ENCODE measurements at places on chromosomes 6 and 20.

- no peak overlapping the region for H3K27ac ChIP-seq
- no peaks in the 10 kb centered on the region for H3K4me1 ChIP-seq
- no peaks in the 10 kb centered on the region for H3K36me3 ChIP-seq
- H3K4me3 ChIP-seq: no peak overlapping the region
- no peaks in the 10 kb centered on the region for H3K27me3 ChIP-seq
These were observed 98.8 kb upstream of the NRN1 start for GRCh38 chr6:6105472-6106036.

- no peaks in the 10 kb centered on the region for H3K36me3 ChIP-seq
- H3K27me3 ChIP-seq: no peaks in the 10 kb centered on the region
- H3K4me3 ChIP-seq: no peak overlapping the region
- H3K27ac ChIP-seq: no peak overlapping the region
- no peaks in the 10 kb centered on the region for H3K4me1 ChIP-seq
These were observed 23.8 kb downstream of the PRSS35 start for GRCh38 chr6:83536034-83536646.

GRCh38 chr6:43673444-43674084, 14.0 kb downstream of the MRPS18A start:
- H3K27ac ChIP-seq: no peak overlapping the region
- H3K36me3 ChIP-seq: no peaks in the 10 kb centered on the region
- H3K27me3 ChIP-seq: no peaks in the 10 kb centered on the region
- H3K4me1 ChIP-seq: no peaks in the 10 kb centered on the region

GRCh38 chr6:119344306-119344705, 5.3 kb downstream of the MAN1A1 start:
- DNase-seq: no peak
- H3K27ac ChIP-seq: no peak overlapping the region
- H3K4me3 ChIP-seq: peak overlapping the region; percentile 2

DNA sequence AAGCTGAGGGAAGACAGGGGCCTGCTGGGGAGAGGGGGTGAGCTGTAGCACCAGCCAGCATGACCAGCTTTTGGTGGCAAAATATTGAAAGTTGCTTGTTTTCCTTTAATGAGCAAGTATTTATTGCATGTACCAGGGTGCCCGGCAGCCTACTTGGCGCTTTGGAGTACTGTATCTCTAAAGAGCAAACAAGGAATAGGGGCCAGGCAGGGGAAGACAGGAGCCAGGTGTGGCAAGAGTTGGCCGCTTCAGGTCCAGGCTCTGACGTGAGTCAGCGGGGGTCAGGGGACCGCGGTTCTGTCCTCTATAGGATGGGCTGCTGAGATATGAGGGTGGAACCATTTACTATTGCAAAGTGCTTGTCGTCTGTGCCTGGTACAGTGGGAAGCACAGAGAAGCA, 63.1 kb downstream of the PSMG4 start:
- no peak overlapping the region for H3K27ac ChIP-seq
- H3K27me3 ChIP-seq: no peaks in the 10 kb centered on the region
- no peaks in the 10 kb centered on the region for H3K4me1 ChIP-seq
- H3K36me3 ChIP-seq: no peaks in the 10 kb centered on the region

DNA sequence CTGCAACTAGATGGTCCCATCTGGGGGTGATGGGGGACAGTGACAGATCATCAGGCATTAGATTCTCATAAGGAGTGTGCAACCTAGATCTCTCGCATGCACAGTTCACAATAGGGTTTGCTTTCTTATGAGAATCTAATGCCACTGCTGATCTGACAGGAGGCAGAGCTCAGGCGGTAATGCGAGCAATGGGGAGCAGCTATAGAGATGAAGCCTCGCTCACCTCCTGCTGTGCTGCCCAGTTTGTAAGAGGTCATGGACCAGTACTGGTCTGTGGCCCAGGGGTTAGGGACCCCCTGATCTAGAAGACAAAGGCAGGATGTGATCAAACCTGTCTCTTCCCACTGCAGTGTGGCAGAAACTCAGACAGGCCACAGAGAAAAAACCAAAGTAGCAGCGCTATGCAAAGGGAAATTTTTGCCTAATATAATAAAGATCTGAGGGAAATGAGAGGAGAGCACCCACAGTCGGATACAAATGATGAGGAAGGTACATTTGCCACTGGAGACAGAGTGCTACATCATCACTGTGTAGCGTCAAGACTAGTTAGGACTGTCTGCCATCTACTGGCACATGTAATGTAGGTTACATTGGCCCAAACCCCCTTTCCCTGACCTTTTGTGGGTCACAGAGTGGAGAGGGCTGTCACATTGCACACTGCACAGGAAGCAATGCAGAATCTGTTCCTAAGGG, 4.1 kb upstream of the LY86 start:
- H3K36me3 ChIP-seq: no peaks in the 10 kb centered on the region
- H3K4me1 ChIP-seq: no peaks in the 10 kb centered on the region
- H3K27me3 ChIP-seq: no peaks in the 10 kb centered on the region
- H3K27ac ChIP-seq: no peak overlapping the region

GRCh38 chr6:18973251-18973650, 586.1 kb downstream of the RNF144B start:
- H3K27me3 ChIP-seq: no peaks in the 10 kb centered on the region
- no peaks in the 10 kb centered on the region for H3K4me1 ChIP-seq
- no peak for DNase-seq
- no peaks in the 10 kb centered on the region for H3K36me3 ChIP-seq
- no peak overlapping the region for H3K27ac ChIP-seq
- no peak overlapping the region for H3K4me3 ChIP-seq

DNA sequence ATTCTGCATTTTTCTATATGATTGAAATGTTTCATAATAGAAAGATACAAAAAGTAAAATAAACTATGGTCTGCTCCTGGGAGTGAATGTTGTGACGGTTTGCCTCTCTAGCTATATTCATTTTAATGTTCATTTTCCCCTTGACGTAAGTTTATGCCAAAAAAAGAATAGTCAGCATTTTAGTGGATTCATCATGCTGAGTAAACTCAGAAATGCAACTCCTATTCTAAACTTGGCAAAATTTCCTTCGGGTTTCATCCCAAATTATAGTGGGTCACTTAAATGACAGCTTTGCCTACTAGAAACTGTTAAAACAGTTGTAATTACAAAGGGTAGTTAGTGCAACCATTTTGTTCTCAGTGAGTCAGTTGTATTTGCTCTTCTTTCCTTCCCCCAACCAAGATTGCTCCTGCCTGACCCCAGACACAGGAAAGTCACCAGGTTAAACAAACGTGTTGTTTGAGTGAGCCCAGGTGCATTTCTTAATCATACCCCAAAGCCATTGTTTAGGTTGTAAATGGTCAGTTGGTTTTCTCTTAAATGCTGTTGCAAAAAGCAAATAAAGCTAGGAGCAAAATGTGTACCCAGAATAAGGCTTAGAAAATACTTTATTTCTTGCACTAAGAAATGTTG, 482.3 kb upstream of the SOX4 start:
- no peaks in the 10 kb centered on the region for H3K4me1 ChIP-seq
- DNase-seq: no peak

GRCh38 chr6:131651782-131652181, 14.7 kb downstream of the ENPP3 start:
- no peak overlapping the region for H3K4me3 ChIP-seq
- peak overlapping the region; percentile 44 for H3K27ac ChIP-seq
- H3K4me1 ChIP-seq: no peaks in the 10 kb centered on the region
- no peak for DNase-seq
- no peaks in the 10 kb centered on the region for H3K27me3 ChIP-seq
- no peaks in the 10 kb centered on the region for H3K36me3 ChIP-seq

GRCh38 chr6:138973466-138974153, 14.4 kb downstream of the REPS1 start:
- no peak overlapping the region for H3K27ac ChIP-seq
- H3K36me3 ChIP-seq: no peaks in the 10 kb centered on the region
- no peaks in the 10 kb centered on the region for H3K27me3 ChIP-seq
- H3K4me3 ChIP-seq: no peak overlapping the region

GRCh38 chr6:117906507-117906957, 532 bp upstream of the SLC35F1 start:
- DNase-seq: no peak
- no peaks in the 10 kb centered on the region for H3K4me1 ChIP-seq
- H3K27me3 ChIP-seq: no peaks in the 10 kb centered on the region
- H3K4me3 ChIP-seq: no peak overlapping the region
- no peaks in the 10 kb centered on the region for H3K36me3 ChIP-seq
- H3K27ac ChIP-seq: no peak overlapping the region

DNA sequence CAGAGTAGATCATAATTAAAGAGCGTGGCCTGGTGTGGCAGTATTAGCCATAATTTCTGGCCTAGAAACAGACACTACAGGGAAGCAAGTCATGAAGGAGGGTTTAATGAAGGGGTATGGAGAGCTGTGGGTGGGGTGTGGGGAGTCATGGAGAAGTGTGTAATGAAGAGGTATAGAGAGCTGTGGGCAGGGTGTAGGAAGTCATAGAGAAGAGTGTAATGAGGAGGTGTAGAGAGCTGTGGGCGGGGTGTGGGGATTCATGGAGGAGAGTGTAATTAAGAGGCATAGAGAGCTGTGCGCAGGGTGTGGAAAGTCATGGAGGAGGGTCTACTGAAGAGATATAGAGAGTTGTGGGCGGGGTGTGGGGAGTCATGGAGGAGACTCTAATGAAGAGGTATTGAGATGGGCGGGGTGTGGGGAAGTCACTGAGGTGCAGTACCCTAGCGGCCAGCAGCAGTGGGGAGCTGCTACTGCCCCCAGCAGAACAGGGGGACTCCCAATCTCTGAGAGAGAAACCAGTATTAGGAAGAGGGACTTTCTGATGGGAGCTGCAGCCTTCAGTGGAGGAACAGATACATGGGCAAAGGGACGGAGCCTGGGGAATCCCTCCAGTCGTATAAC, 145.4 kb upstream of the FOXA2 start:
- H3K4me3 ChIP-seq: no peak overlapping the region
- H3K4me1 ChIP-seq: no peaks in the 10 kb centered on the region
- H3K27ac ChIP-seq: no peak overlapping the region
- H3K36me3 ChIP-seq: no peaks in the 10 kb centered on the region

- DNase-seq: no peak
- no peak overlapping the region for H3K27ac ChIP-seq
- no peaks in the 10 kb centered on the region for H3K36me3 ChIP-seq
- H3K4me3 ChIP-seq: no peak overlapping the region
- H3K27me3 ChIP-seq: no peaks in the 10 kb centered on the region
These were observed 129.9 kb downstream of the SMAP1 start for GRCh38 chr6:70797625-70798024.

- H3K27me3 ChIP-seq: no peaks in the 10 kb centered on the region
- no peak overlapping the region for H3K4me3 ChIP-seq
- DNase-seq: no peak
- no peak overlapping the region for H3K27ac ChIP-seq
- H3K36me3 ChIP-seq: no peaks in the 10 kb centered on the region
These were observed 99.3 kb upstream of the BEND3 start for GRCh38 chr6:107214655-107215054.

GRCh38 chr20:37670351-37670791, 23.5 kb upstream of the CTNNBL1 start:
- no peak for DNase-seq
- H3K4me1 ChIP-seq: no peaks in the 10 kb centered on the region

DNA sequence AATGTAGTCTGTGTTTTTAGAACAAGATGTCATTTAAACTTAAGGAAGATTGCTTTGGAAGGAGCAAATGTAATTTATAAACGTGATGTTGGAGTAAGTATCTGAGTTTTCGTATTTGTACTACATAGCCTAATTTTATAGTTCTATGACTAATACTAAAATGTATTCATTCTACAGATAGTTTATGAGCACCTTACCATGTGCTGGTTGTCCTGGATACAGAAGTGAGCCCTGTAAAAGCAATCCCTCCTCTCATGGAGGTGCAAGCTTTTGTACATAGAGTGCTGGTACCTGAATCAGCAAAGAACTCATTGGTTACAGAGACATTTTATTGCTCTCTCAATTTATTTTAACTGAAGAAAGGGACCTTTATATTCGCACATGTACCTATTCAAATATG, 27.1 kb downstream of the TBPL1 start:
- DNase-seq: no peak
- H3K4me1 ChIP-seq: no peaks in the 10 kb centered on the region
- no peak overlapping the region for H3K4me3 ChIP-seq
- H3K27me3 ChIP-seq: no peaks in the 10 kb centered on the region

DNA sequence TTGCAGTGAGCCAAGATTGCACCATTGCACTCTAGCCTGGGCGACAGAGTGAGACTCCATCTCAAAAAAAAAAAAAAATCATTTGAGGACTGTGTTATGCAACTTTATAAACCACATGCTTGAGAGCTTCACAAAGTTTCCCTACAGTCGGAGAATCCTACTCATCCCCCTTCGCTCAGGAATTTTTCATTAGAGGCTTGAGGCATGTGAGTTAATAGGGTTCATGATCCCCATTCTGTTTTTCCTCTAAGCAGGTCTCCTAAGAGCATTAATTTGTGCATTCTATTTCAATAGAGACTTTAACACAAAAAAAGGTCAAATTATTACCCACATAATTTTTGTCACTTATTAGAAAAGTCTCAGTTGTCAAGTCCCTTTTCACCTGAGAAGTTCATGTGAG, 103.7 kb upstream of the SOX4 start:
- no peak for DNase-seq
- H3K4me3 ChIP-seq: no peak overlapping the region
- no peaks in the 10 kb centered on the region for H3K4me1 ChIP-seq
- H3K27me3 ChIP-seq: no peaks in the 10 kb centered on the region

GRCh38 chr6:170025935-170026750, 264.7 kb downstream of the DLL1 start:
- H3K27me3 ChIP-seq: no peaks in the 10 kb centered on the region
- no peak overlapping the region for H3K27ac ChIP-seq
- H3K4me1 ChIP-seq: peaks cover 9% of the 10 kb centered on the region

DNA sequence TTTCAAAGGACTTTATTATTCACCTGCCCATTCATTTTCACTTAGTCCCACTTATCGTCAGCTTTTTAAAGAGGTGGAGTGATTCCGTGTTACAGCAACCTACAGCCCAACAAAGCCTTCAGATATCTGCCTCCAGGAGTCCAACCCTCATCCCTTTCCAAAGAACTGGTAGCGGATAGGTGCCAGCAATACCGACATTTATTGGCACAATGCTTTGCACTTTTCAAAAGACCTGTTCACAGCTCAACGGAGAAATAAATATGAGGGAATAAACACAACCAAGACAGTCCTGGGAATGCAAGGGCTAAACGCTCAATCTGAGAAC, 819 bp upstream of the MTRF1L start:
- peak overlapping the region; percentile 81 for H3K4me3 ChIP-seq
- peak overlapping the region; percentile 81 for H3K27ac ChIP-seq
- no peak for DNase-seq
- H3K27me3 ChIP-seq: no peaks in the 10 kb centered on the region
- H3K4me1 ChIP-seq: peaks cover 7% of the 10 kb centered on the region

DNA sequence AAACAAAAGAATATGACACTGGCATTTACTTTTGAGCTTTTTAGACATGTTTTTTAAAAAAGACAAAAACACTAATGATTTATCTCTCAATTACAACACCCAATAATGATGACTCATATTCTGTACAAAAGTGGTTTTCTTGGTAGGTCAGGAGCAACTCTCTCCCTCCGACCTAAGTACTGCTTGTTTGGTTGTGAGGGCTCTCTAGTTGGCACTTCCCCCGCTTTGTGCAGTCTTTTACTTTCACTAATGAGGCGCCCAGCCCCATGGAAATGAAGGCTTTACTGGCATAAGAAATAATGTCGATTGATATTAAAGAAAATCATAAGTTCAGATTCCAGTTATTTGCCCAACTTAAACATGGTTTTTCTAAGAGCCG, 1.3 kb downstream of the KPNA5 start:
- peak overlapping the region; percentile 3 for H3K27ac ChIP-seq
- no peaks in the 10 kb centered on the region for H3K36me3 ChIP-seq
- no peaks in the 10 kb centered on the region for H3K4me1 ChIP-seq
- DNase-seq: no peak

Measured in Peyer's patch (tissue), 4 donors.